ENCODE measurements at places on chromosomes 11 and 22.
A peak's percentile ranks its signal among the peaks of the same experiment; 100 is the strongest.

DNA sequence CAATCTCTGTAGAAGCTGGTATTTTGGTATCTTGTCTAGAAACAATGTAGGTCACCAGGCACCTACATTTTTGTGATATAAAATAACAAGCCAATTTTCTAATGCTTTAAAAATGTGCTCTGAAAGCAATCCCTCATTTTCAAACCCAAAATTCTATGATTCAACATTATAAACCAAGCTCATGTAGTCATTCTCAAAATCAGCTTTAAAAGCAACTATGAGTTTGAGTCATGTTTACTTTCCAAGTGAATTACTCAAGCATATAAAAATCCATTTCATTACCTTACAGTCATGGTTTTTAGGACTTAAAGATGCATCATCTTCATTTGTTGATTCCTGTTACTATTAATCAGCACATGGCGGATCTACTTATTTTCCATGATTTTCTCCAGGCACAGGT is 216.4 kb downstream of the GRM5 start:
- no peak for DNase-seq

DNA sequence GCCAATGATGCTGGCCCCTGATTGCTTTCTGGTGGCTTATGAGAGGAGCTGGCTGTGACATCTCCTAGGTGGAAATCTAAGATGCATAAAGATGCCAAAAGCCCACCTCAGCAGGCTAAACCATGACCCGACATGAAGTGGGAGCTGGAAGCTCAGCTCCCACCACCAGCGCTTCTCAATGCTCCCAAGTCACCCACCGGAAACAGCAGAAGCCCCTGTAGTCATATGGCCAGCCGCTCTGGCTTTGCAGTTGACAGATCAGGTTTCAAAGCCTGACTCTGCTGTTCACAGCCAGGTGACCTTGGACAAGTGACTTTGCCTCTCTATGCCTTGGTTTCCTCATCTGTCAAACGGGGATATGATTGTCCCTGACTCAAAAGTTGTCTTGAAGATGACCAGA is 29.1 kb upstream of the ANO1 start:
- no peak for DNase-seq

DNA sequence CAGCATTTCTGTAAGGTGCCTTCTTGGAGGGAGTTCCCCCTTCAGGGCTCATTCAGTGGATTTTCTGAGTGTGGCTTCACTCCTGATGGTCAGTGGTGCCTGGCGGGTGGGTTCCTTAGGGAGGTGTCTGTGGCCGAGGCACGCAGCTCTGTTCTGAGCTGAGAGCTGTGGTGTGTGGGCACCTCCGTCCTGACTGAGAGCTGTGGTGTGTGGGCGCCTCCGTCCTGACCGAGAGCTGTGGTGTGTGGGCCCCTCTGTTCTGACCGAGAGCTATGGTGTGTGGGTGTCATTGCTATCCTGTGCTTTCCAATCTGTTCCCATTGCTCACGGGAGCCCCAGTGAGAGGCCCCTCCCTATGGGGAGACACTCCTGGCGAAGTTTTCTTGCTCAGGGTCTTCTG is 39.8 kb downstream of the MUC6 start:
- no peak for DNase-seq

DNA sequence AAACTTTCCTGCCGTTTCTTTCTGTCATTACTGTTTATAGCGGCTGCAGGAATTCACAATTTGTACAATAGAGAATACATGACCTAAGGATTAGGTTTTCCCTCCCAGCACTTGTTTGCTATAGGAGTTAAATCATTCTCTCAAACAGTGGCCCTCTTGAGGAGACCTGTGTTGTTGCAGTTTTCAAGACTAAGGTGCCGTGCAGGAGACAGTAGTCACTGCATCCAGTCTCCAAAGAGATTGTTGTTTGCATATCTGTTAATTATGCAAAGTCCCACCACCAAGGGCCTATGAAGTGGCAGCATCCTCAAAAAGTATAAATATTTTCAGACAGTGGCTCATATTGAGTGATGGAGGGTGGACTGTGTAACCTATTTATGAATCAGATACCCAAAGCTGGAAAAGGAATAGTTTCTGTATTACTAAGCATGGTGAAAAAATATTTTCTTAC is 2.3 kb downstream of the PRSS23 start:
- DNase-seq: peak; percentile 70

DNA sequence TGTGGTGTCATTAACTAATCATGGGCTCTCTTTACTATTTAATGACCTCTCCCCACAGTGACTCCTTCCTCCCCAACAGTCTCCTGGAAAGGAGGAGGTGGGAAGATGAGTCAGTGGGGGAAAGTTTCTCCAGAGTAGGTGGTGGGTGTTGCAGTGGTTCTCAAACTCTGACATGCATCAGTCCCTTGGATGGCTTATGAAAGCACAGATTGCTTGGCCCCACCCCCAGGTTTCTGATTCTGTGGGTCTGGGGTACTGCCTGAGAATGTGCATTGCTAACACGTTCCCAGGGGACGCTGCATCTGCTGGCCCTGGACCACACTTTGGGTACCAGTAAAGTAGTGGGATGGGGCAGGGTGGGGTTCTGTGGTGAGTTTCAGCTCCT is 9.8 kb downstream of the CD82 start:
- DNase-seq: no peak

GRCh38 chr11:76047231-76047630 is 159.1 kb downstream of the WNT11 start:
- DNase-seq: no peak

- DNase-seq: no peak
These were observed 876.3 kb downstream of the FAM181B start for GRCh38 chr11:81857386-81857785.

- DNase-seq: no peak
These were observed 39.1 kb upstream of the GLYAT start for GRCh38 chr11:58770627-58771457.

DNA sequence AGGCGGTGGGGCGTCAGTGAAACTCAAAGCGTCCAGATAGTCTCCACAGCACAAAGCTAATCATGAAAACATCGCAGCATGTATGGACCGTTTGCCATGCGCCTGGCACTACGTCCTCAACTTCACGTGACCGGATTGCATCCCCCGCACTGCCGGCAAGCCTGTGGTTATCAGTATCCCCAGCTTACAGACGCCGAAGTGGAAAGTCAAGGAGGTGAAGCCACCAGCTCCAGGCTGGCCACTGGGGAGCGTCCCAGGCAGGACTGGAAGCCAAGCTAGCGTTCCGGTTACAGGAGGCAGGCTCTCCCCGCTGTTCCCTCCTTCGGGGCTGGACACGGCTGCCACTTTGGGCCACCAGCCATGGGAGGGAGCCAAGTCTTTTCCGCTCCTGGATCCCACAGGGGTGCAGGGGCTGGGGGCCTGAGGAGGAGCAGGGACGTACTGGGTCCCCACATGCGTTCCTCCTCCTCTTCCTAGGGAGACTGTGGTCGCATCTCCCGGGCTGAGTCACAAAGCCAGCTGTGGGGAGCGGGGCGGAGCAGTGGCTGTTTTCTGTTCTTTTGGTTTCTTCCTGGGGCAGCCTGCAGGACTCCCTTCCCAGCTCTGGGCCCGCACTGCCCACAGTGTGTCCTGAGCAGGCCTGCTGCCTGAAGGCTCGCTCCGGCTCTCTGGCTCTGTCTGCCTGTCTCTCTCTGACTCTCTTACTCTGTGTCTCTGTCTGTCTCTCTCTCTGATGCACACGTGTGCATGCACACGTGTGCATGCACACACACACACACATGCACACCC is 4.3 kb upstream of the OSBPL5 start:
- no peak for DNase-seq

- no peak for DNase-seq
These were observed 55.2 kb downstream of the NECTIN1 start for GRCh38 chr11:119673759-119674336.

DNA sequence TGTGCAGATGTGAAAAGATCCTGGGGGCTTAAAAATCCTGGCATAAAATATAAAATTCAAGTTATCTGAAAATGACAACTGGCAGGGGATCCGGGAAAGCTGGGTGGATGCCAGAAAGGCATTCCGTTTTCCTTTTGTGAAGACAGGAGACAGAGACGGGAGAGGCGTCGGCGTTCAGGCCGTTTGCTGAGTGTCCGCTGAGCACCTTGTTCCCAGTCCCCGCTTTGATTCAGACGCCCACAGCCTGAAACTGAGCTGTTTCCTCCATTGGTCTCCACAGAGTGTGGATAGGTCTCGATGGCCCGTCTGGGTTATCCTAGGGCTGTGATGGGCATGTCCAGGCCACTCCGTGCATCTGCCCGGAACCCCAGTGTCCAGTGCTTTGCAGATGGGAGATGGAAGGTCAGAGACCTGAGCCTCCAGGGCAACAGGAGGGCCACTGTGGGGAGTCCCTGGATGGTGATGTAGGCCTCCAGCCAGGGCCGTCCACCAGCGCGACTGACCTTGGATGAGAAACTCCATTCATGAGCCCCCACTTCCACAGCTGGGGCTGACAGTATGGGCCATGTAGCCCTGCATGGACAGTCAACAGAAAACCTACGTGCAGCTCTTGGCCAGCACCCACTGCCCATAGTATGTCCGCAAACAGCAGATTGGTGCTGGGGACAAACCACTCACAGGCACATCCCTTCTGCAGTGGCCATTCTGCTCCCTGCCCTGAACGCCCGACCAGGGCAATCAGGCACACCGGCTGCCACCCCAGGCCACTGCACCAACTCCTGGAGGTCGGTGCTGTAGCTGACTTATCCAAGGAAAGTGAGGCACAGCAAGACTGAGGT is 11.6 kb downstream of the MRGPRF start:
- no peak for DNase-seq

- no peak for DNase-seq
These were observed 10.7 kb upstream of the SESN3 start for GRCh38 chr11:95241681-95242081.

DNA sequence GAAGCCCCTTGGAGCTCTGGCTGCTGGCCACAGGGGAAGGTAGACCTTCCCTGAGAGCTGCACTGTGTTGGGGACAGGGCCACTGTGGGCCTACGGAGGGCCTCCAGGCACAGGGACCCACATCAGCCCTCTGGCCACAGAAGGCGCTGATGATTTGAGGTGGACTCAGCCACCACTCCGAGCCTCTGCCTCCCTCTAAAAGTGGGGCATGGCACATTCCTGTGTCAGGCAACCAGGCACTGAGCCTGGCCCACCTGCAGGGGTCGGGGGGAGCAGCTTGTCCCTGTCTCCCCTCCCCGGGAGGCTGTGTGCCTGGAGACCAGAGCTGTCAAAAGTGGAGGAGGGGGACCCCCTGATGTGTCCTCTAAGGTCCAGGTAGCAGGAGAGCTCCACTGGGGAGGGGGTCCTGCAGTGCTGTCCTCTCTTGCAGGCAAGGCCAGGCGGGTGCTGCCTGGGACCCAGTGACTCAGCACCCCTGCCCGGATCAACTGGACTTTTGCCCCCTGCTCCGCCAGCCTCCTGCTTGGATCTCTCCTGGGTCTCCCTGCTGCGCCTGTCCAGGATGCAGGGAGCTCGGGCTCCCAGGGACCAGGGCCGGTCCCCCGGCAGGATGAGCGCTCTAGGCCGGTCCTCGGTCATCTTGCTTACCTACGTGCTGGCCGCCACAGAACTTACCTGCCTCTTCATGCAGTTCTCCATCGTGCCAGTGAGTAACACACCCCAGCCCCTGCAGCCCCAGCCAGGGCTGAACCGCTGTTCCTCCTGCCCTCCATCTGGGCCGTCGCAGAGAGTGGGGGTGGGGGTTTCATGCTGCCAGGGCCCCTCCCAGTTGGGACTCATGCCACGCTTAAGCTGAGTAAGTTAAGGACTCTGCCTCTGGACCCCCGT is 17.5 kb upstream of the CDKN1C start:
- DNase-seq: no peak

- DNase-seq: no peak
These were observed 37.2 kb downstream of the PARVA start for GRCh38 chr11:12414611-12415010.

GRCh38 chr11:45322891-45323600 is 36.9 kb upstream of the SYT13 start:
- no peak for DNase-seq

- no peak for DNase-seq
These were observed 319.3 kb downstream of the DCDC1 start for GRCh38 chr11:31050061-31050765.

DNA sequence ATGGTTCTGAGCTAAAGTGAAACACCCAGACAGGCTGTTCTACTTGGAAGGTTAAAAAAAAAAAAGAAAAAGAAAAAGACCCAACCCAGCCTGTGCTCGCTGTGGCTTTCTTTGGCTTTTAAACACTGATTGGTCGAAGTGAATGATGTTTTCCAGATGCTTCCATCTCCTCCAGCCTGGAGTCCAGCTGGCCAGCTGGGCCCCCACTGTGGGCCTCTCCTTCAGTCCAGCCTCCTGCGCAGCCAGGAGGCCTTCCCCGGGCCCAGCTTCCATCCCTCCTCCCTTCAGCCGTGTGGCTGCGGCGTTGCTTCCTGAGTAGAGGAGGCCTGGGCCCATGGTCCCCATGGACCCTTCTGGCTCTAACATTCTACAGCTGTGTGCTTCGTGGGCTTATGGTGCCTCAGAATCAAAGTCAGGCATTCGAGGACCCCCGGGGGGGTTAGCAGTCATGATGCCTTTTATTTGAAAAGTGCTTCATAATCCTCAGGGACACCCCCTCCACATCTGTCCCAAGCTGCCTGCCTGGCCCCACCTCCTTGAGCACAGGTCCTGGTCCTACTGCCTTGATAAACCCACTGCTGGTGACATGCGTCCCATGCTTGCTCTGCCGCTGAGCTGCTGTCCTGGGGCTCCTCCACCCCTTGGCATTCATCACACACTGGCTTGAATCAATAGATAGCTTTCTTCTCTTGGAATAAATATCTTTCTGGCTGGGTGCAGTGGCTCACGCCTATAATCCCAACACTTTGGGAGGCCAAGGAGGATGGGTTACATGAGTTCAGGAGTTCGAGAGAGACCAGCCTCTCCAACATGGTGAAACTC is 42.2 kb upstream of the FBLN1 start:
- no peak for DNase-seq

GRCh38 chr11:59550842-59551658 is 39.7 kb downstream of the OR4D9 start:
- peak; percentile 85 for DNase-seq

- DNase-seq: no peak
These were observed 31.9 kb upstream of the IGLL5 start for GRCh38 chr22:22855617-22856308.

- DNase-seq: no peak
These were observed 453.6 kb downstream of the TMEM135 start for GRCh38 chr11:87491381-87491780.

DNA sequence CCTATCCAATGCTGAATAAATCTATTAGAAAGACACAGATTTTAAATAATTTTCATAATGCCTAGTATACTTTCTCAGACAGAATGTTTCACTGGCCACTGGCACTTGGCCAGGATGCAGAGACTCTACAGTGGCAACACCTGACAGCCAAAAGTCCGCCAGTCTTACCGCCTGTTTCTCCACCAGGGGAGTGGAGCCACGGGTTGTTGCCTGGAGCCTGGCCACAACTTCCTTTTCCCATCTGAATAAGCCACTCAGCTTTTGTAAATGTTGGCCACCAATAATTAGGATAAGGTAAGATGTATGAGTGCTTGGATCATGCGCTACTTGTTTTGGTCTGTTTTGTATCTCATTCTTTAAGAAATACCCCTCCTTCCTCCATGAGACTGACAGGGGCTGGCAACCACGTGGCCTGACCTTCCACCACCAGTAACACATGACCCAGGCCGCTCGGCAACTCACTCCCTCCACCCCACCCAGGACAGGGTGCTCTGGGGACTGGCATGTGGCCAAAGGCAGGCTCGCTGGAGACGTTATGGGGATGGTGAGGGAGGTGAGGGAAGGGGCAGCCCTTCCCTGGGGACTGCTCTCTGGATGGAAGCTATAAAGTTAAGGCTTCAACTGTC is 93.0 kb upstream of the BID start:
- DNase-seq: peak; percentile 78

- DNase-seq: no peak
These were observed 42.1 kb downstream of the RASSF10 start for GRCh38 chr11:13051257-13051656.
